ENCODE measurements at places on chromosomes 6 and 20. TPM values are rescaled to one million over a fixed set of nuclear protein-coding genes. Genes with fewer than 3 reads are reported as not detected.

TMEM74B gene
- total RNA-seq, result not detected

NKAIN4 gene
- total RNA-seq, result 0.57 TPM

CLIC5 gene
- not detected for total RNA-seq

CNBD2 gene
- total RNA-seq, result 2.3 TPM

FOXS1 gene
- total RNA-seq, result 2.0 TPM

PRRT1 gene
- 0.29 TPM for total RNA-seq

MYL9 gene
- total RNA-seq, result 127 TPM

KIF25 gene
- total RNA-seq, result 0.14 TPM

ANGPT4 gene
- not detected for total RNA-seq

GNAS-AS1 gene
- 1.0 TPM for total RNA-seq

KCNS1 gene
- total RNA-seq, result 0.44 TPM

ULBP3 gene
- total RNA-seq, result 7.0 TPM

GTF2H4 gene
- 9.4 TPM for total RNA-seq

SYNE1 gene
- total RNA-seq, result 153 TPM

BRD2 gene
- 153 TPM for total RNA-seq

OOEP gene
- total RNA-seq, result 0.88 TPM

GRM4 gene
- total RNA-seq, result not detected

CENPQ gene
- 1.5 TPM for total RNA-seq

NFATC2 gene
- total RNA-seq, result 4.7 TPM

CD83 gene
- total RNA-seq, result 0.22 TPM

OR2J3 gene
- total RNA-seq, result not detected

HCK gene
- total RNA-seq, result not detected

SLC44A4 gene
- total RNA-seq, result not detected

PRL gene
- total RNA-seq, result not detected

CARMIL1 gene
- 15.3 TPM for total RNA-seq

SLC32A1 gene
- total RNA-seq, result not detected

ZSCAN16 gene
- total RNA-seq, result 2.2 TPM

TSPYL1 gene
- total RNA-seq, result 54.1 TPM

LIN28B gene
- total RNA-seq, result 34.4 TPM

VGLL2 gene
- not detected for total RNA-seq

RIPOR3 gene
- 40.7 TPM for total RNA-seq

OR2B6 gene
- total RNA-seq, result not detected

VSTM2L gene
- total RNA-seq, result 0.22 TPM

GCNT2 gene
- total RNA-seq, result 0.43 TPM

PSMA7 gene
- total RNA-seq, result 346 TPM

SLC17A1 gene
- total RNA-seq, result not detected

DEFB132 gene
- total RNA-seq, result not detected

PPIL6 gene
- total RNA-seq, result 1.8 TPM

MBOAT1 gene
- 10.2 TPM for total RNA-seq

SLC24A3 gene
- total RNA-seq, result 0.44 TPM

CALHM5 gene
- total RNA-seq, result 2.2 TPM

BMP6 gene
- total RNA-seq, result 4.6 TPM

TPMT gene
- 13.0 TPM for total RNA-seq

ABHD16B gene
- total RNA-seq, result not detected

OPRL1 gene
- total RNA-seq, result 0.88 TPM
